Heart right ventricle (tissue), 16 donors: ENCODE measurements at places on chromosomes 11 and 22.

DNA sequence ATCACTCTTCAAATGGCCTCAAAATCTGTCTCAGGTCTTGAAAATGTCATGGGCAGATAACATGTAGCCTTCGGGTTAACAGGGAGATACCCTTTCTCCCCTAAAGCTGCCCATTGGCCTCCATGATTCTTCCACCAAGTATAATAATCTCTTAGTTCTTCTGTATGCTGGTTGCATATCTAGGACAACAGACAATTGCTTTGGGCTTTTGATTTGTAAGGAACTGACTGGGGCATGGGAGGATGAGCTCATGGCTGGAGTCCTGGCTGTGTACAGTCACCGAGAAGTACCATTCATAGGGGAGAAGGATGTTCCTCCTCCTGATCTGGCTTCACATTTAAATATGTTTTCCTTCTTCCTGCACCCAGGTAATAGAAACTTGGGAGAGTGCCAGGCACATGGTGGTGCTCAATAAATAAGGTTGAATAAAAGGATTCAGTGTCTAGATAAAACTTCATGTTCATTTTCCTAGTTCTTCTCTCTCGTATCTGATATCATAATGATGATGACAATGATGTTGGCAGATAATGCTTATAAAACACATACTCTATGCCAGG, 2.8 kb upstream of the AMPD3 start:
- DNase-seq = no peak

DNA sequence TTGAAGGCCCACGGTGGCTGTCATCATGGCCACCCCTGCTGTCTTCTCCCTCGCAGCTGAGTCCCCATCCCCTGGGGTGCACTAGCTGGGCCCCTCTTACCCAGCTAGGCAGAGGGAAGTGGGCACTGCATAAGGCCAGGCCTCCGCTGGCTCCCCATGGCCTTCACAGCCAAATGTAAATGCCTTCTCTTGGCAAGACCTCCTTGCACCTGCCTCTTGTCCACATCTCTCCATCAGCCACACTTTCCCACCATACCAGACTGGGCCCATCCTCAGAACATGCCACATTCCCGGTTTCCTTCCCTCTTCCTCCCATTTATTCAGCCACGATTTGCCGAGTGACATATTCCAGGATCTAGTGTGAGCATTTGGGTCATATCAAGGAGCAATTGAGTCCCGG, 49.7 kb downstream of the NECTIN1 start:
- DNase-seq = no peak

- DNase-seq = no peak
Observed at GRCh38 chr11:57791321-57792059, 29.9 kb downstream of the CTNND1 start.

- peak; percentile 54 for DNase-seq
Observed at GRCh38 chr11:94740083-94741021, 27.8 kb upstream of the AMOTL1 start.

DNA sequence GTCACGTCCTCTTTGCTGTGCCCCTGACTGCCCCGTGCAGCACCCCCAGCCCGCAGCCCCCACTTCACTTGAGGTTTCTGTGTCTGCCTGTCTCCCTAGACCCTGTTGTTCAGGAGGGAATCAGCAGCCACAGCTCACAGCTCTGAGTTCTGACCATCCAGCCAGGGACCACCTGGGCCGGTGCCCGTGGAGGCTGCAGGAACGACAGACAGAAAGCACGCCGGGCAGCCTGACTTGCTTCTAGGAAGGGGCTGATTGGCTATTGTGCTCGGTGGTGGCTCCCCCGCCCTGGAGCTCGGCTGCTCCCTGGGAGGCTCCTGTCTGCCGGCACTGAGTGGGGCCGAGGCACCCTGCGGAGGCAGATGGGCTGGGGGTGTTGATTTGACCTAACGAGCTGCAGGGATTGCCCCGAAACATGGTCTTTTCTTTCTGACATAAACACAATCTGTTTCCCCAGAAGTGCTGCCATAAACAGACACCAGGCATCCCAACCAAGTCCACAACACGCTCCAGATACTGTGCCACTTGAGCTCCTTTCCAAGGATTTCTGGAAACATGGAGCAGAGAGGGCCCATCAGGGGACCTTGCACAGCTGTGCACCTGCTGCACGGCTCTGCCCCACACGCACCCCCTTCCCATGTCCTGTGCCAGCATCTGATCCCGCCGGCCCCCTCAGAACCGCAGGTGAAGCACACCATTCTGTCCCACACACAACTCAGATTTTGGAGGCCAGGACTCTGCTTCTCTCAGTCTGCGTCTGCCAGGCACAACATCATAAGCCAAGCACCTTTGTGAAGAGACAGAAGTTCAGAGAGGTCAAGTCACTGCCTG, 855.9 kb downstream of the TBC1D22A start:
- DNase-seq = no peak

DNA sequence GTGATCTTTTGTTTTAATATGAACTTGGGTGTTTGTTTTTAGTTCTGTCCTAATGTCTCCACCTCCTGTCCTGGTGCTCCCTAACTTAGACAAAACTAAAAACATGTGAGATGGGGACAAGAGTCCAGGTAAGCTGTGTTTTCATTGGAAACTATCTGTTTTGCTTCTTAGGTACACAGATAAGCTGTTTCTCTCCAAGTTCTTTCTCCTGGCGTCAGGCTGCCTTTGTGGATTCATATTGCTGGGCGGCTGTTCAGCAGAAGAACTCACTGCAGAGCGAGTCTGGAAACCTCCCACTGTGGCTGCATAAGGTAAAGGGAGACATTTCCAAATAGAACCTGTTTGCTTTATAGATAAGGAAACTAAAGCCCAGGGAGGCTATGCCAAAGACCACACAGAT, 24.7 kb downstream of the PANX1 start:
- no peak for DNase-seq
